ENCODE measurements at places on chromosomes 6 and 20.

DNA sequence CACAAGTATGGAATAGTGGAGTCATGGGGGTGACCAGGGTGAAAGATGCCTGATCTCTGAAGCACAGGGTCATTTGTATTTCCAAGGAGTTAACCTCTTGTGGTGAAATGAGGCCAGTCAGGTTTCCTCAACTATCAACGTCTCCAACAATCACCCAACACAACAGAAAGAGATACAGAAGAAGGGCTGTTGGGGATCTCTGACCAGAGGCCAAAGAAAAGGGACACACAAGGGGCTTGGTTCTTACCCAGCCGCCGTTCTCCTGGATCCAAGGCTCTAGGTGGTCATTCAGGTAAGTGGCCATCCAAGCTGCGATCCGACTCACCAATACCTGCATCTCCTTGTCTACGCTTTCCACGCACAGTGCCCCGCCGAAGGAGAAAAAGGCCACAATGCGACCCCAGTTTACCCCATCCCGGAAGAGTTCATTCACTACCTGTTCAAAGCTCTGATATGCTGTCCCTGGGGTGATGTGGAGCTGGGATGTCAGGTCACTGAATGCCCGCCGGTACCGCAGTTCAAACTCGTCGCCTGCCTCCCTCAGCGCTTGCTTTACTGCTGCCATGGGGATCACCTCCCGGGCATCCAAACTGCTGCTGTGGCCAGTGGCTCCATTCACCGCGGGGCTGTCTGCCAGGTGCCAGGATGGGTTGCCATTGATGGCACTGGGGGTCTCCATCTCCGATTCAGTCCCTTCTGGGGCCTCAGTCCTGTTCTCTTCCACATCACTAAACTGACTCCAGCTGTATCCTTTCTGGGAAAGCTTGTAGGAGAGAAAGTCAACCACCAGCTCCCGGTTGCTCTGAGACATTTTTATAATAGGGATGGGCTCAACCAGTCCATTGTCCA is 1.0 kb downstream of the BCL2L1 start:
- peak; percentile 45 for DNase-seq

GRCh38 chr20:48990467-48990866 is 55.6 kb upstream of the CSE1L start:
- no peak for DNase-seq

- no peak for DNase-seq
These were observed 3.3 kb downstream of the TRMT11 start for GRCh38 chr6:125989631-125990030.

DNA sequence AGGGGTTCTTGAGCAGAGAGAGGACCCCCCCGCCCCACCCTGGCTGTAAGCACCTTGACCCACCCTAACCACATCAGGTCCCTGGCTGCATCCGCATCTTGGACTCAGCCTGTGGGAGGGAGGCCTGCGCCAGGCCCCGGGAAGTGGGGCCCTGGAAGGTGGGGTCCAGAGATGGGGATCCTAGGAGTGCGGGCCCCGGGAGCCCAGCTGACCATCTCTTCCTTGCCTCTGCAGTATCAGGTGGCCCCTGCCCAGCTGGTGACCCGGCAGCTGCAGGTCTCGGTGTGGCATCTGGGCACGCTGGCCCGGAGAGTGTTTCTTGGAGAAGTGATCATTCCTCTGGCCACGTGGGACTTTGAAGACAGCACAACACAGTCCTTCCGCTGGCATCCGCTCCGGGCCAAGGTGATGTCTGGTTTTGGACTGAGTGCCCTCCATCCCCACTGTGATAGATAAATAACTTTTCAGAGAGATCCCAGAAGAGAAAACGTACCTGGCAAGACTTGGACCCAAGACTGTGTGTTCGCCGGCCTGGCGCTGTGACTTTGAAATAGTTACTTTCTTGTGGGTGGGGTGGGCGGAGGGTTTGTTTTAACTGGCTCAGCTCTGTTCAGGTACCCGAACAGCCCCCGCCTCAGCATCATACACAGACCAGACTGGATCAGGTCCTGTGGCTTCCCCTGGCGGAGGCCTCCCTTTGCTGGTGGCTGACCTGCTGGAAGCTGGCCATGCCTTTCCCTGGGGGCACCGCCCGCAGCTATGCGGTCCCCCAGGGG is 62.0 kb downstream of the EZR start:
- no peak for DNase-seq

DNA sequence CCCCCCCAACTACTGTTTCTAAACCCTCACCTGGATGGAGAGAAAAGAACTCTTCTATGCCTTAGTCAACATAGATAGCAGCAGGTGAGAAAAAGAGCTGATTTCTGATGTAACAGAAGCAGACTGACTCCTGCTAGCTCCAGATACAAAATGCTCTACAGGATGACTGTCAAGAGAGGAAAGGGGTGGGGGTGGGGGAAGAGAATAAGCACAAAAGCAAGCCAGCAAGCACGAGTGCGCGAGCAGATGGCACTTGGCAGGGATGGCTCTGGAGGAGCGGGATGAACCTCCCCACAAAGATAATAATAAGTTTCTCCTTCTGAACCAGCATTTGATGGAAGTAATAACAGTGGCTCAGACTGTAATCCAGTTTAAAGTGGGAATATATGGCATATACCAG is 45.6 kb upstream of the SPDEF start:
- DNase-seq = no peak

DNA sequence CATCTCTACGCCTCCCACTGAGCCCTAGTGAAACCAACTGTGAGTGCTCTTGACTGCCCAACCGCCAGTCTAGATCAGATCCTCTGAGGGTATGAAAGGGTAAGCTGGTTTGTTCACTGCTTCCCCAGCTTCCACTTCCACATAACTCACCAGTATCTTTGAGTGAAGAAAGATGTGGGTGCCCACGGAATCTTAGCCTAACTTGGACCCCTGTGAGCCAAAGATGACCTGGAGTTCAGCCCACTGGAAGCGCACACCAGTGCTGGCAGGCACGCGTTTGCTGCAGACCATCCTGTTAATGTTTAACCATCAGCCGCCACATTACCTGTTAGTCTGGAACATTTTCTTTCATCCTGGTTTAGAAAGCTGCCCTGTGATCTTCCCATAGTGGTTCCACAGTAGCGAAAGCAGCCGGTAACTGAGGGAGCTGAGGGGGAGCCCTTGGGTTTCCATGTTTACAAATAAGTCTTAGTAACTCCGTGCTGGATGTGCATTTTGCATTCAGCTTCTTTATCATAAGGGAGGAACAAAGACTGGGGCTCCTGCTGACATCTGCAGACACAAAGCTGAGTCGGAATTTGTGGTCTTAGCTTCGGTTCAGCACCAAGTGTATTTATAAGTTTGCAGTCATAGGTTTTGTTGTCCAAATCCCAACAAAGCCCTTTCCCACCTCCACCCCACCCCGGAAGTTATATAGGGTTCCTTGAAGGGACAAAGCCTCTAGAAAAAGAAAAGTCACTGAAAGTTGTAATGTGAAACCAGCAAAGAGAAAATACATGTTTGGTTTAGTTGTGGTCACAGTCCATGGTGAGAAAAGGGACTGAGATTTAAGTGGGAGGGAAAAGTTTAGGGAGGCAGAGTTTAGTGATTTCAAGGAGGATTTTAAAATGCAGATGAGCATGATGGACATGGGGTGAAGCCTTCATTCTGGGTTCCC is 71.0 kb downstream of the SSR1 start:
- DNase-seq = peak; percentile 64

GRCh38 chr20:51720854-51721253 is 47.3 kb downstream of the ATP9A start:
- no peak for DNase-seq

- no peak for DNase-seq
These were observed 57.9 kb downstream of the KCNB1 start for GRCh38 chr20:49424536-49424935.

DNA sequence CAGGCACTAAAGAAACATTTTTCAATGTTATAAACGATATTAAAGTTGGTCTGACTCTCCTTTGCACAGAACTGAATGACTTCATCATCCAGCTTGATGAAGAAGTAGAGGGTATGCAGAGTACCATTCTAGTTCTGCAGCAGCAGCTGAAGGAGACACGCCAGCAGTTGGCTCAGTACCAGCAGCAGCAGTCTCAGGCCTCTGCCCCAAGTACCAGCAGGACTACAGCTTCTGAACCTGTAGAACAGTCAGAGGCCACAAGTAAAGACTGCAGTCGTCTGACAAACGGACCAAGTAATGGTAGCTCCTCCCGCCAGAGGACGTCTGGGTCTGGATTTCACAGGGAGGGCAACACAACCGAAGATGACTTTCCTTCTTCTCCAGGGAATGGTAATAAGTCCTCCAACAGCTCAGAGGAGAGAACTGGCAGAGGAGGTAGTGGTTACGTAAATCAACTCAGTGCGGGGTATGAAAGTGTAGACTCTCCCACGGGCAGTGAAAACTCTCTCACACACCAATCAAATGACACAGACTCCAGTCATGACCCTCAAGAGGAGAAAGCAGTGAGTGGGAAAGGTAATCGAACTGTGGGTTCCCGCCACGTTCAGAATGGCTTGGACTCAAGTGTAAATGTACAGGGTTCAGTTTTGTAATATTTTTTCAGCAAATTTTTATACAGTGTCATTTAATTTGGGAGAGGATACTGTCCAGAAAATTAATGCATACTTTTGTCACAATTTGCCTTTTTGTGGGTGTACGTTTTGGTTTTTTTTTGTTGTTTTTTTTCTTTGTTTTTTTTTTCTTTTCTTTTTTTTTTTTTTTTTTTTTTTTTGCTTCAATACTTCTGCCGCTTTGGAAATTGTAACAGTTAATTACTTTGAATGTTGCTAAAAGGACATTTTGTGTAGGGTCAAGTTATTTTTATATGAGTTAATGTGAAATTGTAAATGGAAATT is 6.6 kb upstream of the ACAT2 start:
- DNase-seq = no peak
